Cardiac fibroblast (primary cell): ENCODE measurements at places on chromosomes 1 and 21.

GRCh38 chr1:25019337-25020172 is 89.5 kb upstream of the RUNX3 start:
- no peak for DNase-seq

DNA sequence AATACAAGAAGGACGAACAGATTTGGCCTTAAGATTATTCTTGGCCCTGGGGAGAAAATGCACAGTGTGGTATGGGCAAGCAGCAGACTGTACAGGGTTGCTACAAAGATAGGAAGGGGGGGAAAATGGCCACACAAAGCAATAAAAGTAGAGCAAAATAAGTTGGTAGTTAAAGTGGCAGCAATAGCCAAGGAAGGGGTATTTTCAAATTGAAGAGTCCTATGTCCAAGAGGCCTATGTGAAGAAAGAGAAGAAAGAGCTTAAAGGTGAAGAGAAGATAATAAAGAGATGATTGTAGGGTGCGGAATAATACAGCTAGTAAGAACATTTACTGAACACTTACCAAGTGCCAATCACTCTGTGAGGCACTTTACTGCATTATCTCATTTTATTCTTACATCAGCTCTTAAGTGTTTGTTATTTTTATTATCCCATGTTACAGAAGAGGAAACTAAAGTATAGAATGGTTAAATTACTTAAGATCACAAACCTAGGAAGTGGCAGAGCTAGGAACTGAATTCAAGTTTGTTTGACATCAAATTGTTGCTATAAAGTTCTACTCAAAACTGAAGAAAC is 88.1 kb upstream of the TTC39A start:
- DNase-seq, result no peak

DNA sequence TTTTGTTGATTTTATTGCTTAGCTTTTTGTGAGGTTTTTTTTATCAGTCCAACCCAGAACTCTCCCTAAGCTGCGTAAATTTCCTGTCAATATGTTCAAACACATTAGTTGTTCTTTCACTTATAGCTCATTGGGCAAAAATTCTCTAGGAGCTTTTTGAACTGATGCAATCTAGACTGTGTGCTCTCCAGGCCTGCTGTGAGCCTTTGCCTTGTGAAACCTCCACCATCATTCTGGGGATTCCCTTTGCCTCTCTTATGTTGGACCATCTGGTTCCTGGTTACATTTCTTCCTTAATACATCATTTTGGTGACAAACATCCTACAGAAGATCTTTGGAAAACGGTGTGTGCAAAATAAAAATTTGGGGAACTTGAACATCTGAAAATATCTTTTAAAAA is 247.2 kb downstream of the LRRC7 start:
- peak; percentile 43 for DNase-seq

GRCh38 chr1:160062230-160062532 is 7.8 kb downstream of the KCNJ10 start:
- DNase-seq, result no peak

DNA sequence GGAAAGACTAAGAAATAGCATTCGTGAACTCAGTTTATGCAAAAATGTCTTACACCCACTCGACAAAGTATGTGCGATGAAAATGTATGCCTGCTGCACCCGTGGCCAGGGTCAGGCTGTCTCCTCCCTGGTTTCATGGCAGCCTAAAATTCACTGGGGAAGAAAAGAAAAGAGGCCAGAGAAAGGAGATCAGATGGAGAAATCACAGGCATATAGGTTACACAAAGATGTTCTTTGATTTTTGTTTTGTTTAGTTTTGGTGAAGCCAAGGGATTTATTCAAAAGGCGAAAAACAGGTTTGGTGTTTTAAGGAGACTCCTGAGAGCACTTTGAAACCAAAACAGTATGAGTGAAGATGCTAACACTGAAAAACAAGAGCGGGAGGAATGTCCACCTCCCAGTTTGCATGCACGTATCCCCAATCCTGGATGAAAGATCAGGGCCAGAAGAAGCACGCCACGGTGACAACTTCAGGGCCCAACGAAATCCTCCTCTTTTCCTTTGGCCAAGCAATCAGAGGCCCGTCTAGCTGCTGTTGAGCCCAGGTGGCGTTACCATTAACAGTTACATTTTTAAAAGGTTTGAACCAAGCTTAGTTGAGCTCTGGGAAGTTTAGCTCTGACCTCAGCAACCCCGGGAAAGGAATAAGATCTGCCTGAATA is 992 bp upstream of the SSX2IP start:
- DNase-seq, result no peak

DNA sequence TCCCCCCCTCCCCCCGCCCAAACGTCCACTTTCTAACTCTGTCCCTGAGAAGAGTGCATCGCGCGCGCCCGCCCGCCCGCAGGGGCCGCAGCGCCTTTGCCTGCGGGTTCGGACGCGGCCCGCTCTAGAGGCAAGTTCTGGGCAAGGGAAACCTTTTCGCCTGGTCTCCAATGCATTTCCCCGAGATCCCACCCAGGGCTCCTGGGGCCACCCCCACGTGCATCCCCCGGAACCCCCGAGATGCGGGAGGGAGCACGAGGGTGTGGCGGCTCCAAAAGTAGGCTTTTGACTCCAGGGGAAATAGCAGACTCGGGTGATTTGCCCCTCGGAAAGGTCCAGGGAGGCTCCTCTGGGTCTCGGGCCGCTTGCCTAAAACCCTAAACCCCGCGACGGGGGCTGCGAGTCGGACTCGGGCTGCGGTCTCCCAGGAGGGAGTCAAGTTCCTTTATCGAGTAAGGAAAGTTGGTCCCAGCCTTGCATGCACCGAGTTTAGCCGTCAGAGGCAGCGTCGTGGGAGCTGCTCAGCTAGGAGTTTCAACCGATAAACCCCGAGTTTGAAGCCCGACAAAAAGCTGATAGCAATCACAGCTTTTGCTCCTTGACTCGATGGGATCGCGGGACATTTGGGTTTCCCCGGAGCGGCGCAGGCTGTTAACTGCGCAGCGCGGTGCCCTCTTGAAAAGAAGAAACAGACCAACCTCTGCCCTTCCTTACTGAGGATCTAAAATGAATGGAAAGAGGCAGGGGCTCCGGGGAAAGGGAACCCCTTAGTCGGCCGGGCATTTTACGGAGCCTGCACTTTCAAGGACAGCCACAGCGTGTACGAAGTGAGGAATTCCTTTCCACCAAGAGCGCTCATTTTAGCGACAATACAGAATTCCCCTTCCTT is 158.1 kb downstream of the RUNX1 start:
- no peak for DNase-seq

DNA sequence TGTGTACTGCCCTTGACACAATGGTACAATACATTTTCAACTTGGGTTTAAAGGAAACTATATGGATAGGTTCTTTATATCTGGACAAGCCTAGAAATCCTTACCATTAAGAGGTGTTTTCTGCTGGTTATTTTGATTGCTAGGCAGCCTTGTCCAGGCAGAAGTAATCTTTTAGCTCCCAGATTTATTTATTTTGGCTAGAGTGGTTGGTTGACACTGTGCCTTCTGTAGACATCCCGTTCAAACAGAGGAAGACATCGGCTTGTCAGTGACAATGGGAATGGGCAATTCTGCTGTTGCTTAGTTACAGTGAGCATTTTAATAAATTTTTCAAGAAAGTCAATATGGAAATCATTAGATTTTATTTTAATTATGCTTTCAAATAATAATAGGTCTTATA is 138.8 kb downstream of the VPS13D start:
- DNase-seq, result no peak

- DNase-seq, result no peak
Observed at GRCh38 chr1:230105245-230105753, 38.3 kb downstream of the GALNT2 start.

- no peak for DNase-seq
Observed at GRCh38 chr21:43771698-43772424, 4.2 kb downstream of the CSTB start.

DNA sequence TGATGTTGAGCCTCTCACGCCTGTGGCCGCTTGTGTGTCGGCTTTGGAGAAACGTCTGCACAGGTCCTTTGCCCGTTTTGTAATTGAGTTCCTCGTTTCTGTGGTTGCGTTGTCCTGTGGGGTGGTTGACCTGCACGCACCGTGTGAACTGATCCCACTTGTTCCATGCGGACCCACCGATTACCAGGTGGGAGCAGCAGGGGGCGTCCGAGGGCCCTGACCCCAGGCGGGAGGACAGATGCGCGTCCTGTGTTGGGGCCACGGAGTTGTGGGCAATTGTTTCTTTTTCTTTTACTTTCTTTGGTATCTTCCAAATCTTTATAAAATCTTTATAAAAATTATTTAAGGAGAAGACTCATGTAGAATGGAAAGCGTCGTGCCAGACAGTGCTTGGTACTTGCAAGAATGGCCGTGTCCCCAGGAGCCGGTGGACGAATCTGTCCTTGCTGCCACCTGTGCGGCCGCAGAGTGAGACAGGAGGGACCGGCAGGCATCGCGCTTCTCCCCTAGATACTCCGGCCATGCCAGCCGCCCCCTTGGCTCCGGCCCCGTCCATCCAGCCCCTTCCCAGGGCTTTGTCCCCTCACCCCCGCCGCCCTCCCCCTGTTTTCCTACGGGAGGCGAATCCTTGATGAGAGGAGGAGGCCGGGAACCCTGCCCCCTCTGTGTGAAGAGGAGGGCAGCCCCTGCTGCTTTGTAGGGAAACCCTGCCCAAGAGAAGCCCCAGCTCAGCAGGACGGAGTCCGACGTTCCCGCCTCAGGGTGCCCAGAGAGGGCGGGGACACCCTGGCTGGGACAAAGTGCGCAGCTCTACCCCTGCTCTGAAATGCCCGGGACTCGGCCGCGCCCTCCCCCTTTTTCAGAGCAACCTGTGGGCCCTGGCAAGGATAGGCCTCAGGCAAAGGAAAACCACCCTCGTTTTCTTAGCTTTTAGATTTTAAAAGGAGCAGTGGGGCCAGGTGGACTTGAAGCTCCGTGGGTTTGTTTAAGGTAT is 41.7 kb downstream of the PRKCZ start:
- DNase-seq, result peak; percentile 25

DNA sequence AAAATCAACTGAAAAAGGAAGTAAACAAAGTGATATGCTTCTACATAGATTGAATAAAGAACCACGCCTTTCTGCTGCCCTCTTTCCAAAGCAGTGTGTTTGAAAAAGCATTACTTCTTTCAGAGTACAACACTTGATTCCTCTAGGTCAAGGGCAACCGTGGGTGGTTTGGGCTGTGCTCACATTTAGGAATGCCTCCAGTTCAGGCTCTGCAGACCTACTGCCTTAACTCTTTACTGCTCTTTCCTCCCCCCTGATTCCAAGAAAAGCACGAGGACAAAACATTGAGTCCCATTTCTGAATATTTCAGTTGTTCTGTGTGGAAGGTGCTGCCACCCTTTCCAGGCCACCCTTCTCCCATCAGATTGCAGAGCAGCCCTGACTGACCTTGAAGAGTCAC is 45.2 kb downstream of the ADAMTS1 start:
- DNase-seq, result no peak

DNA sequence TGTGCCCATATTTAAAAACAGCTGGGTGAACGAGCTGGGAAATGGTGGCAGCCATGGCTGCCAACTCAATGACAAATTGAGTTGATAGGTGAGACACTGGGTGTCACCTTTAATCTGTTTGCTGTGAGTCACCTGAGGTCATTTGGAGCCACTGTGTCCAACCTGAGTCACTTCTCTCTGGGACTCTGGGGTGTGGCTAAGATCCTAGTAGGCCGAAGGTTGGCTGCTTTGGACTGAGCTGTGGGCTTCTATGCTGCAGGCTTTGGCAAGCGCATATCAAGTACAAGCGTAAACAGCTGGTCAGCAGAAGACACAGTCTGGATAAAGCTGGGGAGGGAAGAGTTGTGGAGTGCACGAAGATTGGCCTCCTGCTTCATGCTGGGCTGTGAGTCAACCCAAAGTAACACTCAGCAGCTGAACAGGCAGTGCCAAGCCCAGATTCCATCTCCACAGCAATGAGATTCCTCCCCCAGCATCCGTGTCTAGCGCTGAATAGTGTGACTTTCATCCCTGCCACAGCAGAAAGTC is 24.0 kb downstream of the TEX35 start:
- DNase-seq, result peak; percentile 97

- no peak for DNase-seq
Observed at GRCh38 chr1:14049965-14050364, 350.0 kb downstream of the PRDM2 start.

GRCh38 chr1:14650951-14651350 is 52.5 kb downstream of the KAZN start:
- no peak for DNase-seq

DNA sequence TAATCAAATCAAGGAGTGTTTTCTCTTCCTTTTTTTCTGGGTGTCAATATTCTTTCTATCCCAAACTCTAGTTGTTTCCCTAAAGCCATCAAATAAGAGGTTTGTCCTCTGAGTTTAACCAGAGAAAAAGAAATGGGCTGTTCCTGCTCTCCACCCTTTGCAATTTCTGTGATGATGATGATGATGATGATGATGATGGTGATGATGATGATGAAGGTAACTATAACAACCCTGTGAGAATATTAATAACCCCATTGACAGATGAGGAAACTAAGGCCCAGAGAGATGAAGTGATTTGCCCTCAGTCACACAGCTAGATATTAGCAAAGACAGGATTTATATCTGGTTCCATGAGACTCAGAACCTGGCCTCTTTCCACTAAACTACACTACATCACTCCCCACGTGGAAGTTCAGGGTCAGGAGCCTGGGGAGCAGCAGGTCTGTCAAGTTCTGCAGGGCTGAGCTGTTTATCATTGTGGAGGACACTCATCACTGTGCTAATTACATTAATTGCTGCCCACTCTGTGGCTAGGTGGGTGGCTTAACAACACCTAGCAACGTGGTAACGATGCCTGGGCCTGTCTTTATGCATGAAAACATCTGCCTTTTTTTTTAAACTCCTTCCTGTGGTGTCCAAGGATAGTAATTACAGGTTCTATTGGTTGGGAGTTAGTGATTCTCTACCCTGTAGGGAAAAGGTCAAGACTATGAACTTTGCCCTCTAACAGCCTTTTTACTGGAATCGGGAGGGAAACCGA is 19.0 kb upstream of the JUN start:
- no peak for DNase-seq

DNA sequence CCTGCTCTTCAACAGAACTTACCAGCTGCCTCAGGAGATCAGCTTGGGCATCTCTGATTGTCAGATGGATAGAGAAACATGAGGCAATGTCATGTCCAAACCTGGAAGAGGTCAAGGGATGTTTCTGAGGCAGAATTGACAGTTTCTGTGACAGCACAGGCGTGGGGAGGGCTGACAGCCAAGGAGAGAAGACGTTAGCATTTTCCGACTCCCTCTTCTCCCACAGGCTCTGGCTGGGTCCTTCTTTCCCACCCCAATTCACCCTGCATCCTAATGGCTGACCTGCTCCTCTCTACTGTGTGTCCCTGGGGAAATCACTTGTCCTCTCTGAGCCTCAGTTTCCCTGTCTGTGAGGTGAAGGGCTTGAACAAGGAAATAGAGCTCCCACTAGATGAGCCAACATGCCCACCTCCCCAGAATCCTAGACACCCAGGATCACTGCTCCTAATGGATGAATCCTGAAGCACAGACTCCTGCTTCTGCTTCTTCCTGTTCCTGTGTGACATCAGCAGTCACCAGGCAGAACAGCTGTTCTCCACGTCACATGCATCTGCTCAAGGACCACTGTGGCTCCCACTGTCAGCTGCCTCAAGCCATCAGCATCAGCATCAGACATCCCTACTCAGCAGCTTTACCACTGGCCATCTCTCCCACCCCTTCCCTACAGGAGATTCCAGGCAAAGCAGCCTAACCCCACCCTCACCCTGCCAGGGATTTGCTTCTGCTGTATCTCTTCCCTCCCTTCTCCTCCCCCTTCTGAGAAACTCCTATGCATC is 408.0 kb downstream of the MATN1 start:
- DNase-seq, result no peak

- DNase-seq, result no peak
Observed at GRCh38 chr1:179195376-179195775, 34.1 kb downstream of the ABL2 start.

- DNase-seq, result no peak
Observed at GRCh38 chr1:246416261-246416660, 90.8 kb downstream of the SMYD3 start.

GRCh38 chr1:155078469-155079209 is at the start of gene EFNA3:
TSS of gene EFNA3 (plus strand) at chr1:155078837. CDS start at chr1:155078942, 105 bp downstream.
- DNase-seq, result peak; percentile 46
